Caudate nucleus (tissue), 63 donors: ENCODE measurements at places on chromosomes 7 and 10.

GRCh38 chr7:151085329-151085690 lies 965 bp upstream of the AGAP3 start:
- no peak for DNase-seq

GRCh38 chr10:96288151-96288621 lies 16.0 kb upstream of the DNTT start:
- DNase-seq: no peak

DNA sequence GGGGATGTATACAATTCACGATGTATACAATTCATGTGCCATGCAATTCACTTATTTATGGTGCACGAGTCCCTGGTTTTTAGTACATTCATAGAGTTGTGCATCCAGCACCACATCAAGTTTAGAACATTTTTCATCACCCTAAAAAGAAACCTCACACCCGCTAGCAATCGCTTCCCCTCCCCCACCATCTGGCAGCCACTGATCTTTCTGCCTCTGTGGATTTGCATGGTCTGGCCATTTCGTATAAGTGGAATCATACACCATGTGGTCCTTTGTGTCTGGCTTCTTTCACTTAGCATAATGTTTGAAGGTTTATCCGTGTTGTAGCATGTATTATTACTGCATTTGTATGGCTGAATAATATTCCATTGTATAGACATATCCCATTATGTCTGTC lies 52.1 kb downstream of the PRF1 start:
- DNase-seq: no peak

DNA sequence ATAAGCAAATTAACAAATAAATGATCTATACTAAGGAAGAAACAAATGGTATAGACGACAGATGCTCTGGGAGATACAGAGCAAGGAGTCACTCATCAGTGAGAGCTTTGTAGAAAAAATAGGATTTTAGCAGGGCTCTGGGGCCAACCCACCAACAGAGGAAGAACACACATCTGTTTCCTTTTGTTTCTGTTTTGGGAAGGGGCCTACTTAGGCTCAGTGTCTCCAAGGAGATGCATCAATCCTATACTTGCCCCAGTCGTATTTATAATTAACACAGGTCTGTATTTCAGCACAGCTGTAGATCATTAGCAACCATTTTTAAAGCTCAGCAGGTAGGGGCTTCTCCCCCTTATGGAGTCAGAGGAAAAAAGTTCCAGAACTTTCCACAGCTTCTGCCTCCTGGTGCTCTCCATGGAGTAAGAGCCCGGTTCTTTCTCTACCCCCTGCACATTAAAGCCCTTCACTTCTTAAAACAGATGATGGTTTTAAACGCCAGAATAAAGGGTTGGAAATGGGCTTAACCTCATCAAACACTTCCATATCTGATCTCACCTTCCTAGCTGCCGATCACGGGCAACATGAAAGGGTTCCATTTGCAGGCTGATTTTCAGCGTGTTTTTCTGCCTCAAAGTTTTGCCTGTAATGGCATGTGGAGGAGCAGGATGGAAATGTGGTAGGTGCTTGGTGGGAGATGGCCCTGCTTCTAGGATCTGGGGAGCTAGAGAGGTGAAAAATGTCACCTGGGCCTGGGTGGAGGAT lies 291.7 kb downstream of the TCF7L2 start:
- no peak for DNase-seq

DNA sequence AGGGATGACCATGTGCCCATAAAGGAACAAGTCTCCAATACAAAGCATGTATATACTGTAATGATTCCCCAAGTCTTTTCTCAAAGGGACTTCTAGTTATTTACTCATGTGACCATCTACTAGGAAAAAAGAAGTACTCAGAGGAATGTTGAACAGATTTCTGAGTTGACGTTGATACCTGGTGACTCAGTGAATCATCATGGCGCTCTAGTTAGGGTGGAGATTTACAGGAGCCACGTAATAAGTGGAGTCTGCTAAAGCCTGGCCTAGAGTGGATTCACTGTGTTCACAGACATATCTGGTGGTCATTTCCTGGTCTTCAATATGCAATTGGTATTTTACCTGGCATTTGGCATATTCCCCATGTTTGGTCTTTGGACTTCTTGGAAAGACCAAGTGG lies 302.2 kb upstream of the CACNA2D1 start:
- DNase-seq: no peak

DNA sequence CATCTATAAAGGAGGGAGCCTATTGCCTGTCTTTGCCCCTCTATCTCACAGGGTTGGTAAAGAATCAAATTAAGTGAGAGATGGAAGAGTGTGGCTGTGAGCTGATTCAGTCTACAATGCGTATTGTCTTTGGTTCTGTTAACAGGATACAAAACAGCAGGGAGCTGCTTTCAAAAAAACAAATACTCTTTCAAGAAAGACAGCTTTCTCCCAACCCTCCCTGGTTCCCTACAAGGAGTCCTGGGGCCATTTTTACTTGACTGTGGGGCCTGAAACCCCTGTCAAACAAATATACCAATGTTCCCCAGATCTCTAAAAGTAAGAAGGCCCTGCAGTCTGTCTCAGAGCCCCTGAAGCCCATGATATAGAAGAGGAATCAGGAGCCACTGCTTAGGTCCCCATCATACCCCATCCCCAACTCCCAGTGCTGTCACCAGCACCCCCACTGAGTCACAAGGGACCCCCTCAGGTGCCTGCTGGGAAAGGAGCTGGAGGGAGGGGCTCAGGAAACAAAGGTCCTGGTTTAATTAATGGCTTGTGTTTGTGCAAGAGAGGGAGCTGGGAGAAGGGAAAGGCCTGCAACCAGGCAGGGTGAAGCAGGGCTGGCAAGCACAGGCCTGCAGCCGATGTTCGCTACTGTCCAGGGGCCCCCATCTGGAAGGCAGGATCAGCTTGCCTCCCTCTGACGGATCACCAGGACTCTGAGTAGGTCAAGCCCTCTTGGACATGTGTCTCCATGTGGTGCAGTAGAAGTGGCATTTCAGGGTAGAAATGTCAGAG lies 182.0 kb upstream of the GHITM start:
- DNase-seq: no peak

GRCh38 chr10:113517165-113517900 lies 35.5 kb upstream of the HABP2 start:
- DNase-seq: no peak

DNA sequence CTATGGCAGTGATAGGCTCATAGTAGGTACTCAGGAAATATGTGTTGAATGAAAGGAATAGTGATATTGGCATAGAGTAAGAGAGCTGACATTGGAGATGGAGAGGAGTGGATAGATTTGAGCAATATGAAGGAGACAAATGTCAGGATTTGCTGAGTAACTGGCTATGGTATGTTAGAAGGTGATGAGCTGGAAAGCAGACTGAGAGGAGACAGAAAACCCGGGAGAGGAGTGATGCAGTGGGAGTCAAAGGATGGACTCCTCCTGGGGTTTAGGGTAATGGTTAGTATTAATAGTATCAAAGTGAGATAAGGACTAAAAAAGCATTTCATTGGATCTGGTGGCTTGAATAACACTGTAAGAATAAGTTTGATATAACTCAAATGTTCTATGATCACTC lies 64.8 kb downstream of the CD36 start:
- DNase-seq: no peak

- DNase-seq: no peak
Measured at GRCh38 chr10:1166101-1166827, 110.1 kb downstream of the WDR37 start.

- no peak for DNase-seq
Measured at GRCh38 chr7:143256932-143257331, 6.3 kb upstream of the GSTK1 start.
